ENCODE measurements at places on chromosomes 12 and 14.

DNA sequence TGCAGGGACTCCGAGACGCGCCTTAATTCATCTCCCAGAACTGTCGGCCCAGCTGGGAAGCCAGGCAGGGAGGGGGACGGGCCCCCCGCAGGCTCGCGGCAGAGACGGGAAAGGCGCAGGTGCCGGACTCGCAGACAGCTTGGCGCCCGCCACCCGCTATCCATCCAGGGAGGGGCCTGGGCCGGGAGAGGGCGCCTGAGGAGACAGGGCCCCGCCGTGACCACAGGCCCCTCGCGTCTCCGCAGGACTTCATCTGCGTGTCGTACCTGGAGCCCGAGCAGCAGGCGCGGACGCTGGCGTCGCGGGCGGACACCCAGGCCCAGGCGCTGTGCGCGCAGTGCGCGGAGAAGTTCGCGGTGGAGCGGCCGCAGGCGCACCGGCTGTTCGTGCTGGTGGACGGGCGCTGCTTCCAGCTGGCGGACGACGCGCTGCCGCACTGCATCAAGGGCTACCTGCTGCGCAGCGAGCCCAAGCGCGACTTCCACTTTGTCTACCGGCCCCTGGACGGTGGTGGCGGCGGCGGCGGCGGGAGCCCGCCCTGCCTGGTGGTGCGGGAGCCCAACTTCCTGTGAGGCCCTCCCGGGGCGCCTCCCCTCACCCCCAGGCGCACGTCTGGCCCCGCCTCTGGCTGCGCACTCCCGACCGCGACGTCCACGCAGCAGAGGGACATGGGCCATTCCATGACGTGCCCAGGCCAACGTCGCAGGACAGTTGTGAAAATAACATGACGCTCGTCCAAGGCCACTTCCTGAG, 60.6 kb downstream of the LGMN start:
- no peak for DNase-seq

DNA sequence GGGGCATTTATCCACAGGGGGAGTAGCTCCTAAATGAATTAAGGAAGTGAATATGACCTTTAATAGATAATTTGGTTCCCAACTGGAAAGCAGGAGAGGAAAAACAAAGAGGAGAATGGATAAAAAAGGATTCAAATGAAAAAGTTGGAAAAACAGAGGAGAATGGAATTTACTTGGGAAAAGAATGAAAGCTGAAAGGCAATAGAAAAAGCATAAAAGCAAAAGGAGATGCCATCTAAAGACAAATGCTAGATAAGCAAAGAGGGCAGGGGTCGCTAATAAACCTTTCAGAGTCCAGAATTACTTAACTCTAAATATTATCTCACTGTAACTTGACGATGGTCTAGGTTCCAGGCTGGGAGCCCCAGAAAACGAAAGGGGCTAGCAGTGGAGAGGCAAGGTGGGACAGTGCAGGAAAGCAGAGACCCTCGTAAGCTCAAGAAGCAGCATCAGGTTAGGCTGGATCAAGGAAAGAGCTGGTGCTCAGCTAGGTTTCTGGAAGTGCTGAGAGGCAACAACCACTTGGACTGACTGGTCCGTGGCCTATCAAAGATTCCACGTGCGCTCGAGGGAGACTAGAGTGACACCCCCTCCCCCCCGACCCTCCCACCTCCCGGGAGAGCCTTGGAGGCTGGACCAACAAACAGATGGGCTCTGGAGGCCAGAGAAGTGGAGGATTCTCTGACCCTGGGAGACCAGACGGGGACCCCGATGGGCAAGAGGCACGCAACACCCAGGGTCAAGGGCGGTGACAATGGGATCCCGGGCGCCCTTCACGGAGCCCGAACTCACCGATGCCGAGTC, 1.2 kb downstream of the SLC2A13 start:
- no peak for DNase-seq

- no peak for DNase-seq
These were observed 96.7 kb downstream of the CCER1 start for GRCh38 chr12:90858252-90858651.

- no peak for DNase-seq
These were observed 13.7 kb downstream of the SLC25A47 start for GRCh38 chr14:100336618-100337530.

GRCh38 chr12:106973545-106973944, 13.4 kb downstream of the MTERF2 start:
- DNase-seq, result no peak

DNA sequence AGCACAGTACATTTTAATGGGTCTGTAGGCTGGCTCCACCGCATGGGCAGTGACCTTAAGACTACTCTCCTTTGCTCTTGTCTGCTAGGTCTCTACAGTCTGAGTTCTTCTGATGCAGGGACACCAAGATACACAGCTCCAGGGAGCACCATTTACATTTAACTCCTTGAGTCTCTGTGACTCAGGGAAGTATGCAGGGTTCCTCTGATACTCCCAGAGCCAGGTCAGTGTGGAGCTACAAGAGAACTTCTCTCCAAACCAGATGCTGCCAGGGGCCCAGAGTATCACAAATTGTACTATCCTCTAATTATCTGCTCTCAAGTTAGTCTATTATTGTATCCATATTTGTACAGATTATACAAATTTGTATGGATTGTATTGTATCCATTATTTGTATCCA, 15.2 kb downstream of the ZFP36L1 start:
- no peak for DNase-seq

- DNase-seq, result no peak
These were observed 173.7 kb downstream of the RBM19 start for GRCh38 chr12:113792450-113792849.

GRCh38 chr14:90491221-90491885, 94.5 kb downstream of the CALM1 start:
- DNase-seq, result peak; percentile 66

DNA sequence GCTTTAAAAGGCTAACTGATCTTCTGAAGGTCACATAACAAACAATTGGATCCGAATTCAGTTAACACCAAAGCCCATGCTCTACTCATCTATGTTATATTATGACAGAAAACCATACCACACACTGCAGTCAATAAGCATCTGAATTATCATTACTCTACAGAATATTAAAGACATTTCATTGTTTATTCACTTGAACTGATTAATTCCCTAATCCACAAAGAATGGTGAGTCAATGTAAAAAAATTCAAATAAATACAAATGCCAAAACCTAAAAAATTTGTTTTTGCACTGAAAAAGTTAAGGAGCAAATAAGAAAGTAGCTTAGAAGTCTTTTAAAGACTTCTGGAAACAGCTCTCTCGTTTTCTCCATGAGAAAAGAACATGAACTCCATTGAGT, 13.7 kb downstream of the NID2 start:
- no peak for DNase-seq

DNA sequence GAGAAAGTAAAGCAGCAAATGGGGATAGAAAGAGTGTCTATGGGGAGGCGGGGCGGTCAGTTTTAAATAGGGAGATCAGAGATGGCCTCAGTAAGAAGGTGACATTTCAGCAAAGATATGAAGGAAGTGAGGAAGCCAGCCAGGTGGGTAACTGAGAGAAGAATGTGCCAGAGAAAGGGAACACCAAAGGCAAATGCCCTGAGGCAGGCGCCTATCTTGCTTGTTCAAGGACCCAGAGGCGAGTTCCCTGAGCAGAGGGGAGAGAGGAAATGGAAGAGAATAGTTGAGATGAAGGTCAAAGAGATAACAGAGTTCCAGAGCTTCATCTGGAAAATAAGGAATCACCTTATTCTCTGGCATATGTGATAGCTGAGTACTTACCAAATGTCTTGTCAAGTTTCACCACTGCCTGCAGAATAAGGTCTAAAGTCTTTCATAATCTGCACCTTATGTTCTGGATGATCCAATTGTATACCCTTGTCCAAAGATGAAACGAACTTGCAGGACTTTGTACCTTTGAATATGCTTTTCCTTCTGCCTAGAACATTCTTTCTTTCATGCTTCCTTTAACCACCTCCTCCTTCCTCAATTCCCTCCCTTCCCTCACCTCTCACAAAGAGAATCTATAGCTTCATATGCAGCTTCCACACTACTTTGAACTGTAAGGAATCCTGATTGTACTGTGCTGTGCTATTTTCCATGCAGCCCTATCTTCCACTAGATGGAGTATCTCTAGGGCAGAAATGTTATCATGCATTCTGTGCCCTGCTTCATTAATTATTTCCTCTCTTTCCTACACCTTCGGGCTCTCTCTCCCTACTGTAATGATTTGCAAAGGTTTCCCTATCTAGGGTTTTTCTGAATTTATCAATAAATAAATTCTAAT, 38.5 kb downstream of the GNPTAB start:
- peak; percentile 40 for DNase-seq

DNA sequence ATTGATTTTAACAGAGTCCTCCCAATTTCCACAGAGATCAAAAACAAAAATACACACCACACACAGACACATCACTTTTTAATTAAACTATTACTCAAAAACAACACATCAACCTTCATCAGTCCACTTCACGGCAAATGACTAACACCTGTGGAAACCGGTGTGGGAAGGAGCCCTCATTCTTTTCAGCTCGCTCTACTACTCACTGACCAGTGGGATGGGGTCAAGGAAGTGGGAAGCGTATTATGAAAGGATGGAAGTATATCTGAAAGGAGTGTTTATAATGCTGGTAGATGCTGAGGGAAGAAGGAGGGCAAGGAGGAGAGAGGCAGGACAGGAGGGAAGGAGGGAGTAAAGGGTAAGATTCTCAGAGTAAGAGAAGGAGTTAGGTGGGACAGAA, 156.5 kb downstream of the EPS8 start:
- DNase-seq, result no peak

DNA sequence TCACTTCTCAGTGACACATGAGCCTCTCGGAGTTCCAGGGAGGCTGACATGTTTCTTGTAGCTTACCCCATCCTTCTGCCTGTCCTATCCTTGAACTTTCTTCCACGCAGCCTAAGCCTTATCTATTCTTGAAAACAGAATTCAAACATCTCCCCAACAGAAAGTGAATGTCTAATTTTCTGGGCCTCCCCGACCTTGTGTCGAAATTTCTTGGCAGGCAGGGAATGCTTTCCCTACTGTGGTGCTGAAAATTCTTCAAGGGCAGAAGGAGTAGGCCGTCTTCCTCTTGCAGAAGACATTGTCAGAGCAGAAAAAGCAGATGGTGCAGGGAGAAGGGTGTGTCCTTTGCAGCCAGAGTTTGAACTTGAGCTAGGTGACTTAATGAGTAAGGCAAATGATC, 63.0 kb upstream of the TCL1B start:
- DNase-seq, result no peak

DNA sequence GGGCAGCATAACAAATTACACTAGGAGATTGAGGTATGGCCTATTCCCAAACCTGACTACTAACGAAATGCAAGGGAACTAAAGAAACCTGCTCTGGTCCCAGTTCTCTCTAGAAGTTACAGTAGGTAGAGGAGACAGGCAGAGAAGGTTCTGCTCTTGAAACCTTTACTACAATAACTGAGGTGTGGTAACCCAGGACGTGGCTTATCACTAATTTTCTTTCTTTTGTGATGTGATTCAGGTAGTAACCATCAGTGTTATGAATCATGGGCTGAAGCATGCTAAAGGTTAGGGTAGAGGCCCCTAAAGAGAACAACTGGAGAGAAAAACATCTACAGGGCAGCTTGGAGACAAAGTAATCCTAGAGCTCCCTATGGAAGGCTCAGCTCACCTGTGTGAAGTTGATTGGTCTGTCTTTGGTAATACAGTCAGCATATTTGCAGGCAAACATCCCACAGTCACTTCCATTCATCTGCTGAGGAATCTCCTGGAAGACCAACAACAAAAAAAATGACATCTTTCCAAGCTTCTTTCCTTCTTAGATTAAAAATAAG, 41.8 kb upstream of the COL2A1 start:
- no peak for DNase-seq

DNA sequence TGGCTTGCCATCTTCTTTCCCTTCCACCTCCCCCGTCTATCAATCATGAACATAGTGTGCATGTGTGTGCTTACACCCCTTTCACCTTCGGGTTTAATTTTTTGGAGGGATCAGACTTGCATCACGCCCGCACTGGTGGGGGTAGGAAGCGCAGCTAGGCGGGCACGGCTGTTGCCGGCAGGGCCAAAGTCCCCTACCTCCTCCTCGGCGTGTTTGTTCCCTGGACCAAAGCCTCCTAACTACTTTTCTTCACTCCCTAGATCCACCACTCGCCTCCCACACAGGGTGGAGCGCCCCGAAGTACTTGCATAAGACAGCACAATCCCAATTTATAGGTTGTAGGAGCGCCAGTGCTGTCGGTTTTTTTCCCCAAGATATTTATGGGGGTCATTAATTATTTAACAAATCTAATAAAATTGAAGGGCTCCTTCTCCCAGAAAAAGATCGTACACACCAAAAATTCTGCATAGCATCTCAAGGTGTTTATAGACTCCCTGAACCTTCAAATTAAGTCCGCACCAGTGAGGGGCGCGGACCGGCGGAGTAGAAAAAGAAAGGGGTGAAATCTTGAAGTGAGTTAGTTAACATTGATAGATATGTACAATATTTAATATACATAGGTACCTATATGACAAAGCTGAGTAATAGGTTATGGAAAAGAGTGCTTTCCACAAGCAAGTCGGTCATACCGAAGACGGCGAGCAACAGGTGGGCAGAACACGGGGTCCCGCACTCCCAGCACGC, 717 bp downstream of the PKP2 start:
- no peak for DNase-seq

DNA sequence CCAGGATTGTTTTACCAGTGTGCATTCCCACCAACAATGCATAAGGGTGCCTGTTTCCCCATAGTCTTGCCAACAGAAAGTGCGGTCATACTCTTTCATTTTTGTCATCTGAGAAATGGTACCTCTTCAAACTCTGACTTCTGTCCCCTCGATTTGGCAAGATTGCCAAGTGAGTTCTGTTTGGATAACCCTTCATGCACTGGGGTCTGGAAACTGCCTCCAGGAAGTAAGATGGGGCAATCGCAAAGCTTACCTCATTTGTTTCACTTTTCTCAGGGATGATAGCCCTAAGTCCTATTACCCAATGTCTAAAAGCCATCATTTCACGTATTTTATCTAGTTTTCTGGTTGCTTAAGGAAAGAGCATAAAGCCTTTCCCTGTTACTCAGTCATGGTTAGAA, 28.6 kb upstream of the NR1H4 start:
- no peak for DNase-seq

GRCh38 chr14:55446833-55447232, 6.4 kb upstream of the TBPL2 start:
- DNase-seq, result no peak

- no peak for DNase-seq
These were observed 53.9 kb upstream of the NCOR2 start for GRCh38 chr12:124621296-124621660.

DNA sequence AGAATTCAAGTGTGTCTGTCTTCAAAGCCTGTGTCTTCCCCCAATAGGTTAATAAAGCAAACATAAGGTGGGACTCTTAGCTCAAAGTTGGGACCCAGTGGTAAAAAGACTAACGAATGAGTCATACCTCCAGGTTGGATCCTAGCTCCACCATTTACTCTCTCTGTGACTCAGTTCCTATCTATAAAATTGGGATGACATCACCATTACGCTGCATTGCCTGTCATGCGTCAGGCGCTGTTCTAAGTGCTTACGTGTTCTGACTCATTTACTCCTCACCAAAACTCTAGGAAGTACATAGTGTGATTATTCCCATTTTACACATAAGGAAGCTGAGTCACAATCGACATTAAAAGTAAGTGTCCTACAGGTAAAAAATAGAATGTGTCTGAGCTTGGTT, 915.8 kb downstream of the VRK1 start:
- no peak for DNase-seq

GRCh38 chr12:75374971-75375370, 15.9 kb upstream of the GLIPR1L2 start:
- DNase-seq, result no peak

Measured in hippocampal formation (tissue), 2 donors.